ENCODE measurements at places on chromosomes 7 and 10.

DNA sequence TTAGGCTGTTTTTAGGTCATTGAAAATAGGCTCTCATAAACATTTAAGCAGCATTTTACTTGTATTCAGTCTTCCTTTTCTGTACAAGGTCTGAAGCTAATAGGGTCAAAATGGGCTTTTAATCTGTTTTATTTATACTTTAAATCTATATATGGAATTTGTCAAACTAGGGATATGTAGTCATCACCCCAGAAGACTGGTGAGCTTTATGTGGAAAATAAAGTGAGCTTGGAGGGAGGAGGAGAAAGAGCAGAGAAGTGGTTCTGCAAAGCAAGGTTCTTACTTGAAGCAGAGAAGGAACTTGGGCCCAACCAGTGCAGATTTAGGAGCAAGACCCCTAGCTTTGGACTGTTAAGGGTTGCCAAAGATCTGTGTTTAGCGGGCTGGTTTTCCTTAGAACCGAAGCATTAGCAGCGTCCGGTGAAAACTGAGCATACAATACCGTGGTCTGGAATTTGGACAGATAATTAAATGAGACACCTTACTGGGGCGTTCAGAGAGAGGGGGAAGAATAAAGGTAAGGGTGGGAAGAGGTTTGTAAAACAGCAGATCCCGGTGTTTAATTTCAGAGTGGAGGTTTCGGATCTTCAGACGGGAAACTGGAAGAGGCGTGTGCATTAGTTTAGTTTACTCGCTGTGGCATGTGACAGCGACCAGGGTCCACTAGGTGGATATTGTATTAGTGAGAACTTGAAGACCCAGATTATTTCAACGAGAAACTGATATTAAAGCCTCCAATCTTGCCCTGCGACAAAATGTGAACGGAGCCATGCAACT is 2.4 kb downstream of the BAMBI start:
- no peak for DNase-seq

- no peak for DNase-seq
These were observed 190.8 kb downstream of the GLRX3 start for GRCh38 chr10:130326954-130327353.

GRCh38 chr10:107898392-107898791 is 733.9 kb upstream of the SORCS1 start:
- no peak for DNase-seq

DNA sequence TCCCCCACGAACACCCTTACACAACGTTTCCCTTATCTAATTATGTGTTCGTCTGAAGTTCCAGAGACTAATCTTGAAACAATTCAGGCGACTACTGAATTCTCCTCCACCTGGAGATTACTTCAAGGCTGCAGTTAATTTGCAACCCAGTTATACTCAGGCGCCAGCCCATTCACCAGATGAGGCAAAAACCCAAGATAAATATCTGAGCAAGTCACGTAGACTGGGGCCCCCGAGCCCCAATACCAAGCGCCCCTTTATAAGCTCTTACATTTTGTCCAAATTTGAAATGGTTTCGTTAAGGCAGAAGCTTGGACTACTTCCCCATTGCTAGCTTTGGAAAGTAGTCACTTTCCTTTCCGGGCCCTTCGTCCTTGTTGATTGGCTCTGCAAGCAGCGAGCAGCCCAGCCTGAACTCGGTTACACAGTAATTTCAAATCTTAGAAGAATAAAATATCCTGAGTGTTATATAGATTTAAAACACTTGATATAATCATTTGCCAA is 1.2 kb downstream of the TPK1 start:
- no peak for DNase-seq

- no peak for DNase-seq
These were observed 6.3 kb downstream of the ALDH18A1 start for GRCh38 chr10:95650232-95650631.

GRCh38 chr10:48838834-48839233 is 100.8 kb downstream of the LRRC18 start:
- no peak for DNase-seq

DNA sequence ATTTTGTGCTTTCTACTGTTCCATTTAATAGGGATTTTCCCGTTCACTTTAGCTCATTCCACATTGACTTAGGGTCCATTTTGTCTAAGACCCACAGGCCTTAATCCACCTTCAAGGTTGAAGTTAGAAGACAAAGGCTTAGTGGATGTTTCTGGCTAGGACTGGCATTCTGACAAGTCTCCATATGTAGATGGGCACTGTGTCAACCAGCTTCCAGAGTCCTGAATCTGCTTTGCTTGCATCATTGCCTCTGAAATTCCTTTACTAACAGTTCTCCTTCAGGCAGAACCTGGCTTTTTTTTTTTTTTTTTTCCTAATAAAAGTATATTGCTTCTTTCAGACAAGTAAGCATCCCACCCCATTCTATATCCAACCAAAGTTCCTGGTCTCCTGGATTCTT is 69.6 kb upstream of the PDCD4 start:
- DNase-seq = peak; percentile 42

- no peak for DNase-seq
These were observed 38.9 kb downstream of the HK1 start for GRCh38 chr10:69317175-69317604.

DNA sequence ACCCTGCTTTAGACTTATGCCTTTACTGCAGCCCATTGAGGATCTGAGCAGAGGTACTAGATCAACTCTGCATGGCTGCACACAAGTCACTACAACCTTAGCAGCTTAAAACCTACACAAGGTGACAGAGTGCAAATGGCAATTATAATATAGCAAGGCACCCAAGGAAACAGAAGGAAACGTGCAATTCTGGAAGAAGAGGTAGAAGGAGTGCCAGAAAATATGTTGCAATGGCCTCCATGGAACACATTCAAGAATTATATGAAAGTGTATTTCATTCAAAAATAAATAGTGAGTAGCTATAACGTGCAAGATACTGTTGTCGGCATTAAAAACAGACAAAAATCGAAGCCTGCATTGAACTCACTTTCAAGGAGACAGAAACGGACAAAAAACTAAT is 2.9 kb upstream of the AKR1C8 start:
- no peak for DNase-seq
